AG09319 (cell line): ENCODE measurements at places on chromosomes 5 and 9.

DNA sequence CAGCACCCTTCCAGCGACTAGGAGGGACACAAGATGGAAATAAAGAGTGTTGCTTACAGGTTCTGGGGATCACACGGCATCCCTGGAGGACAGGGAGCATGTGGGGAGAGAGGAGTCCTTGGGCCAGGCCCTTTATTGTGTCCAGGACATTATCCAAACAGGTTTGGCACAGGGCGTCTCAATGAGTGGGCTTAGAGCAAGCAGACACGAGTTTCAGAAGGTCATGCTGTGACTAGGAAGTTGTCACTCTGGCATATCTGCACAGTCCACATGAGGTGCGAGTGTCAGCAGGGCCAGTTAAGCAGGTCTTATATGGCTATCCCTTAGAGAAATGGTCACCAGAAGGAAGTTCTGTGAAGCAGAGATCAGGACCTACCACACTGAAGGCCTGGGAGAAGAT is 174.5 kb upstream of the OTULINL start:
- DNase-seq, result no peak

DNA sequence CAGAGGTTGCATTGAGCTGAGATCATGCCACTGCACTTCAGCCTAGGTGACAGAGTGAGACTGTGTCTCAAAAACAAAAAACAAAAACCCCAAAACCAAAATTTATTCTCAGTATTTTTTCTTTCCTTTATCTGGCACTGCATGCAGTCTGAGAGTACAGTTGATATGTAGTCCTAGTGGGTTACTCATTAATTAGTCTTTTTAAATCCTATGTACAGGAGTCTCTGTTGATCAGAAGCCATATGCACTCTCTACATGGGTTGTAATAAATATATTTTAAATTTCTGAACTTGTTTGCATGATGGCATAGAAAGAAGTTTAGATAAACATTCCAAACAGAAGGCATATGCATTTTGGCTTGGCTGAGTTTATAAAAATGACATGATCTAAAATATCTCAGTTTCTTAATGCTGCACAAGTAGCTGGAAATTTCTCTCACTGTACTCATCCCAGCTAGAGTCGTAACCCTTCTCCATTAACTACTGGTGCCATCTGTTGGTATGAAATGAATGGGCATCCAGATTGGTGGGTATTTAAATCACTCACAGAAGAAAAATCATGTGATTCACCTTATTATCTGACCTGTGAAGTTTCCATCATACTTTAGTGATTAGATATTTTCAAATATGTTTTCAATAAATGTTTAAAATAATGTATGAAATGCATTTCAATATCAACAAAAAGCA is 284.8 kb downstream of the CTNND2 start:
- DNase-seq, result no peak

- DNase-seq, result peak; percentile 30
Measured at GRCh38 chr9:115058684-115059315, 59.2 kb downstream of the TNC start.

- DNase-seq, result no peak
Measured at GRCh38 chr5:158011422-158011821, 152.5 kb upstream of the CLINT1 start.

- DNase-seq, result no peak
Measured at GRCh38 chr9:83154087-83154736, 91.3 kb upstream of the RASEF start.

DNA sequence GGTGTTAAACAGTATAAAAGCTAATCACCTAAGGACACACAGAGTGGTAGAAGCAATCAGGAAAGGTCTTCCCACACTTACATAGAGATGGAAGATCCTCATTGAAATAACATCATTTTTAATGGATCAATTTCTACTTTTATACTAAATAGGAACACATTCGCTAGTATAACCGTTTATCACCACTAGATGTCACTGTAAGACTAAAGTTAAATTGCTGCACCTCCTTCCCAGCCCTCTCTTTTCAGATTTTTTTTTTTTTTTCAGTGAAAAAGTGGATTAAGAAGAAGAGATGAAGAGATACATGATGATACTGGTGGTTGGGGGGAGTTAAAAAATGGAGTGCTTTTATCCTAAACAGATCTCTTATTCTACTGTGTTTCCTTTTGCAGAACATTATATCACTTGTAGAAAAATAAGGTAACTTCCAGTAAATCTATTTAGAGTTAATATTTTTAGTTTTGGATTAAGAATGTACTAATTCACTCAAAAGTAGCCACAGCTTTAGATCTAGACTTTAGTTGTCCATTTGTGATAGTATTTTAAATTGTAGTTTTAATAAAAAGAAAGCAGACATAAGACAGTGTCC is 116.9 kb upstream of the ARRDC3 start:
- peak; percentile 15 for DNase-seq

GRCh38 chr5:115626445-115626823 is 598 bp upstream of the TMED7 start:
- DNase-seq, result no peak

DNA sequence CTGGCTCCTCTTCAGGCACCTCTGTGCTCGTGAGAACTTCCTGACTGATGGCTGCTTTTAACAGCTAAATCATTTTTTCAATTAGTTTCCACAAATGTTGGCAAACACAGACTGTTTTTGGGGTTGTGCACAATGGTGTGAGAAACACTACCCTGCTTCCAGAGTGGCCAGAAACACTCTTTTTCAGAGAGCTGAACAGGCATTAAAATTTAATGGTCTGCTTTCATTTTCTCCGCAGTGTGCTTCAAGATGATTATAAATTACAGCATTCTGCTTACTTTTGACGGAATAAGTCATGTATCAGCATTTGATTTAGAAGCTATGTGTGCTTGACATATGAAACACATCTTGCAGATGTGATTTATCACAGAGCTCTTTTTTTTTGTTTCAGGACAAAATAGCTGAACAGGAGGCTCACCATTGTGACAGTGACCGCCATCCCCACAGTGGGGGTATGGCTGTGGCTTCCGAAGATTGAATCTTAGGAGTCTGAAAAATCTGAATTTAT is 454.5 kb upstream of the ZNF608 start:
- no peak for DNase-seq

- DNase-seq, result no peak
Measured at GRCh38 chr5:101943784-101944183, 352.3 kb downstream of the SLCO4C1 start.

DNA sequence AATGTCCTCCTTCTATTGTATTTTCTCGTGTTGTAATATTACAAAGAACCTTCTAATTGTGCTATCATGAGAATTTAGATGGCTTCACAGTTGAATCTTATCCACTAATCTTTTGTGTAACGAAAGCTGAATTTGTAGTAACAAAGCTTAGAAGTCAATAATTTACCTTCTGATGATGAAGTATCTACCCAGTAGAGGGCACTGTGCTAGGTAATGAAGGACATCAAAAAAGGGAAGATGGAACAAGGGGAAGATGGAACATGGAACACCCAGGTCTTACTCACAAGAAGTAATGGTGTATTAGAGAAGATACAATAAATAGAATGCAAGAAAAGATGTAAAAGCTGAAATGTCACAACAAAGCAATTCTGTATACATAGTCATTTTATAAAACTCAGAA is 131.0 kb upstream of the CCNG1 start:
- DNase-seq, result no peak

DNA sequence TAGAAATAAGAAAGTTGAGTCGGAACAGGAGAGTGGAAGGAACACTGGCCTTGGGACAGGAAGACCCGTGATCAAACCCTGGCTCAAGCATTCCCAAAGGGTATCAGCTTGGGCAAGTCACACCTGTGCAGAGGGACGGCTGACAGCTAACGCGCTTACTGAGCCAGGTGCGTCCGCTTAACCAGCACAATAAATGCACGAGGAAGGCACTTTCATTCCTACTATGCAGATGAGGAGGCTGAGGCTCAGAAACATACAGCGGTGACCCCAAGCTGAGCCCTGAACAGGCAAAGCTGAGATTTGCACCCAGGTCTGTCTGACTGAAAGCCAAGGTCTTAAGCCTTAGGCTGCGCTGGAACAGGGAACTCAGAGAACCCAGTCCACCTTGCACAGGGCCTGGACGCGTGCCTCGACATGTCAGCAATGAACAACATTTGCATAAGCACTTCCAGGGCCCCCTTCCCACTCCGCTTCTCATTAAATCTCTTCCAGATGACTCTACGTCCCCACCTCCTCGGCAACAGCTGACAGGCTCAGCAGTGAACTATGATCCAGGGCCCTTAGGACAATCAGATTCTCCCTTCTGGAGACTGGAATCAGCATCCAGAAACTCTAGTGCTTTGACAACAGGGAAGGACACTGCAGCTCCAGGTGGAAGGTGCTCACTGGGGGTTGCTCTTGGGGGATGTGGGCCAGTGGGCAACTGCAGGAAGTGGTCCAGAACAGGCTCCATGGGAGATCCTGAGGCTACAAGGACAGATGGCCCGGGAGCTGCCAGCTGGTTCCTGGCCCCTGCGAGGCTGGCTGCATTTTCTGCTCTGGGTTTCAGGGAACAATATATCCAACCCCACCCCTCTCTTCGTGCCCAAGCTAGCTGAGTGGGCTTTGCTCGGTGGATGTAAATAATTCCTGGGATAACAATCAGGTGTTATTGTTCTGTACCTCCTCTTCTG is 35.2 kb downstream of the SH3PXD2B start:
- no peak for DNase-seq

DNA sequence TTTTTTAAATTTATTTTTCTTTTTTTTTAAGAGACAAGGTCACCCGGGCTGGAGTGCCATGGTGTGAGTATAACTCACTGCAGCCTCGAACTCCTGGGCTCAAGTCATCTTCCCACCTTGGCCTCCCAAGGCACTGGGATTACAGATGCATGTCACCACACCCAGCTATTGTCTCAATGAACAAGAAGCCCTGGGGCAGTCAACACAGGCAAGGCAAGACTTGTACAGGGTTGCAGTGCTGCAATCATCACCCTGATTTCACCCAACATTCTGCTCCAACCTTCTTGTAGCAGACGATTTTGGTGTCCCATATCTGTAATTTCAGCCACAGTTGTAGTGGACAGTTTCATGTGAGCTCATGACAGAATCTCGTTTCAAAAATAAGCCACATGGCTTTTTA is 205.8 kb upstream of the KIF2A start:
- no peak for DNase-seq

GRCh38 chr9:69593301-69593700 is 78.9 kb downstream of the APBA1 start:
- DNase-seq, result no peak

- no peak for DNase-seq
Measured at GRCh38 chr5:56459394-56460194, 226.5 kb upstream of the ANKRD55 start.

- no peak for DNase-seq
Measured at GRCh38 chr5:53613536-53613935, 53.1 kb downstream of the NDUFS4 start.

- DNase-seq, result no peak
Measured at GRCh38 chr9:136436055-136436634, 3.5 kb downstream of the INPP5E start.

DNA sequence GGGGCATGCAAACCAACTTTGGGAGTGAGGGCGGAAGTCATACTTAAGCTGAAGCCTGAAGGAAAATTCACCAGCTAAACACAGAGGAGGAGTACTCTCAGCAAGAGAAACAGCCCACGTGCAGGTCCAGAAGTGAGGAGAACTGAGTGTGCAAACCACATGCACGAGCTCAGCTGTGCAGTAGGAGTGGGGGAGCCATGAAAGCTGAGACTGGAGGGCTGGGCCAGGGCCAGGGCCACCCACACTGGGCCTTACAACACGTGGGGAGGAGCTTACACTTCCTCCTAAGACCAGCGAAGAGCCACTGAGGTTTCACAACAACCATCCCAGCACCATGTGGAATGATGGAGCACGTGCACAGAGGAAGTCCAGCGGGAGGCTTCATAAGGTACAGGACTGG is 9.3 kb upstream of the WWC1 start:
- peak; percentile 24 for DNase-seq

DNA sequence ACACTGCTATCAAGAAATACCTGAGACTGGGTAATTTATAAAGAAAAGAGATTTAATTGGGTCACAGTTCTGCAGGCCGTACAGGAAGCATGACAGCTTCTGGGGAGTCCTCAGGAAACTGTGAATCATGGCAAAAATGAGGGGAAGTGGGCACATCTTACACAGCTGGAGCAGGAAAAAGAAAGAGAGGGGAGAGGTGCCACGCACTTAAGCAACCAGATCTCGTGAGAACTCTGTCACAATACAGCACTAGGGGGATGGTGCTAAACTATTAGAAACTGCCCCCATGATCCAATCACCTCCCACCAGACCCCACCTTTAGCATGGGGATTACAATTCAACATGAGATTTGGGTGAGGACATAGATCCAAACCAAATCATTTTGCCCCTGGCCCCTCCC is 105.5 kb upstream of the CPLX2 start:
- DNase-seq, result no peak

DNA sequence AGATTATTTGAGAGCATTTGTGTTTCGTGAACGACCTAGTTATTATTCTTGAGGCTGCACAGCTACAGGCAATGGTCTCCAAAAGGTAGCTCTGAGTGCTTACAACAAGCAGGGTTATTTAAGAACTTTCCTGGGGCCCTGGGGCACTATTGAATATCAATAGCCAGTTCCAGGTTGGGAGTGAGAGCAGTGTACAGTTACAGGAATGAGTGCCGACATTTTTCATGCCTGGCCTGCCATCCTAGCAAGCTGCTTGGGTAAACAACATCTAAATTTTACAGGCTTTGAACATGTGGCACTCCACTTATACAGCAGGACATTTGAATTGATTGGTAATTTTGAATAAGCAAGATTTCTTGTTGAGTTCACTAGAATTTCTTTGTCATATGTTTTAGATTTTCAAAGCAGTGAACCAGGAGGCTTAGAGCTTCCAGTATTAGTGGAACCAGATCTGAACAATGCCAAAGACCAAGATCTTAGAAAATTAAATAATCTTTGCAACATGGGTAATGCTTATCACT is 171.9 kb upstream of the GDNF start:
- DNase-seq, result no peak

DNA sequence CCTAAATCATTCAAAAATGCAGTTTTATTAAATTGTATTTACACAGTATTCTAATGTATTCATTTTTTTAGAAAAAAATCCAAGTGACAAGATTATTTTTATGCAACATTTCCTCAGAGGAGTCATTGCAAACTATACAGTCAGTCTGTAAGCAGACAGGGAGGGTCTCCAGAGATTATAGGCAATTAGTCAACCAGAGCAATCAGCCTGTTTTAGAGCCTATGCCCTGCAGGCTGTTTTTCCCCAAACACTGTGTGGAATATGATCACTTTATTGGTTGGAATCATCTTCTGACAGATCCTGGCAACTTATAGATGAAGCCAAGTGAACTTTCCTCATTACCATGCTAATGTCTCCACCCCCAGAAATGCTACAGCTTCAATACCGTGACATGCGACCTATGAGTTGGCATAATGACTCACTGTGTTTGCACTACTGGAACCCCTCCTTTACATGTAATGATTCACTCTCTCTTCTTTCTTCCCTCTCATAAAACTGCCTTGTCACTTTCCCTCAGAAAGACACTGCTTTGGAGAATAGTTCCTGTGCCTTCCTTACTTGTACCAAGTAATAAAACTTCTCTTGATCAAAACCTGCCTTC is 577.7 kb upstream of the FTMT start:
- peak; percentile 73 for DNase-seq
